ENCODE measurements at places on chromosomes 16 and 17. TPM values are rescaled to one million over a fixed set of nuclear protein-coding genes. Genes with fewer than 3 reads are reported as not detected.
A peak's percentile ranks its signal among the peaks of the same experiment; 100 is the strongest.

- H3K36me3 ChIP-seq: no peaks in the 10 kb centered on the region
- DNase-seq: no peak
- H3K4me1 ChIP-seq: peaks cover 4% of the 10 kb centered on the region
- H3K4me3 ChIP-seq: no peak overlapping the region
- no peaks in the 10 kb centered on the region for H3K27me3 ChIP-seq
- no peak overlapping the region for H3K27ac ChIP-seq
Measured at GRCh38 chr17:14831491-14831890, 433.6 kb downstream of the PMP22 start.

GRCh38 chr17:77148077-77148939 is 7.5 kb downstream of the SEC14L1 start:
- peaks cover 66% of the 10 kb centered on the region for H3K4me1 ChIP-seq
- DNase-seq: no peak
- H3K27ac ChIP-seq: no peak overlapping the region
- H3K36me3 ChIP-seq: peaks cover 67% of the 10 kb centered on the region
- H3K4me3 ChIP-seq: no peak overlapping the region

- no peaks in the 10 kb centered on the region for H3K36me3 ChIP-seq
- no peak overlapping the region for H3K27ac ChIP-seq
- H3K27me3 ChIP-seq: no peaks in the 10 kb centered on the region
- no peak for DNase-seq
- no peak overlapping the region for H3K4me3 ChIP-seq
Measured at GRCh38 chr17:60888812-60889709, 211.4 kb downstream of the BCAS3 start.

DNA sequence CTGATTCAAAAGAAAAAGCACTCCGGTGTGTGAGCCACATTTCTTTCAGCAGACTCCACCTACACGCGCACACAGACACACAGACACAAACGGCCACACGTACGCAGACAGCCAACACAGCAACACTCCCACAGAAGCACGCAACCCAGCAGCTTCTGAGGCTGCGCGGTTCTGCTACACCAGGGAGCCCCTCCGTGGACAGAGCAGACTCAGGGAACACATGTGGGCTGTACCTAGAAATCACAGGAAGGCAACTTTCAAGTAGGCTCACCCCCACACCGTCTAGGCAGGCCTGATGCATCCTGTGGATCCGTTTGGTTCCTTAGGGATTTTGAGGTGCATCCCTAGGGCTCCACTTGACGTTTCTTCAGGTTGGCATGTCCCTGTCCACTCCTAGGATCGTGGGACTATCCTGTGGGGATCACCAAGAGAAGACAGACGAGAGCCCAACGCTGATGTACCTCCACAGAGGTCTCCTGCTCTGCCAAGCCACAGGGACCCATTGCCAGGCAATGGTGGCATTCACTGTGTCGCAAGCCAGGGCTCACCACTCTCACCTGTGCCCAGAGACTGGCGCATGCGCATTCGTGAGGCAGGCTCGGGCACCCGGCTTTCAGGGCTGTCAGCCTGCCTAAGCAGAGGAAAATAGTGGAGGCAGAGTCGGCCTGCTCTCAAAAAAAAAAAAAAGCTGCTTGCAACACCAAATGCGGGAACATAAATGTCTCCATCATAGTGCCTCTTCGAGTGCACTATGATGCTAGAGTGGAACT is 2333.3 kb downstream of the TP53TG3F start:
- H3K27me3 ChIP-seq: no peaks in the 10 kb centered on the region
- no peak for DNase-seq
- no peaks in the 10 kb centered on the region for H3K4me1 ChIP-seq
- H3K4me3 ChIP-seq: no peak overlapping the region
- H3K27ac ChIP-seq: no peak overlapping the region
- H3K36me3 ChIP-seq: no peaks in the 10 kb centered on the region

GRCh38 chr17:16515933-16516332 is 23.9 kb upstream of the LRRC75A start:
- no peak overlapping the region for H3K4me3 ChIP-seq
- H3K36me3 ChIP-seq: no peaks in the 10 kb centered on the region
- H3K4me1 ChIP-seq: peaks cover 15% of the 10 kb centered on the region
- no peak for DNase-seq
- H3K27me3 ChIP-seq: peaks cover 44% of the 10 kb centered on the region

GRCh38 chr17:5864741-5865657 is 205.2 kb upstream of the WSCD1 start:
- no peaks in the 10 kb centered on the region for H3K4me1 ChIP-seq
- H3K36me3 ChIP-seq: no peaks in the 10 kb centered on the region
- H3K27me3 ChIP-seq: peaks cover 10% of the 10 kb centered on the region
- H3K4me3 ChIP-seq: no peak overlapping the region
- no peak overlapping the region for H3K27ac ChIP-seq

GRCh38 chr17:61201211-61201610 is 198.4 kb upstream of the TBX2 start:
- no peak for DNase-seq
- no peak overlapping the region for H3K27ac ChIP-seq
- H3K36me3 ChIP-seq: no peaks in the 10 kb centered on the region
- H3K27me3 ChIP-seq: no peaks in the 10 kb centered on the region

DNA sequence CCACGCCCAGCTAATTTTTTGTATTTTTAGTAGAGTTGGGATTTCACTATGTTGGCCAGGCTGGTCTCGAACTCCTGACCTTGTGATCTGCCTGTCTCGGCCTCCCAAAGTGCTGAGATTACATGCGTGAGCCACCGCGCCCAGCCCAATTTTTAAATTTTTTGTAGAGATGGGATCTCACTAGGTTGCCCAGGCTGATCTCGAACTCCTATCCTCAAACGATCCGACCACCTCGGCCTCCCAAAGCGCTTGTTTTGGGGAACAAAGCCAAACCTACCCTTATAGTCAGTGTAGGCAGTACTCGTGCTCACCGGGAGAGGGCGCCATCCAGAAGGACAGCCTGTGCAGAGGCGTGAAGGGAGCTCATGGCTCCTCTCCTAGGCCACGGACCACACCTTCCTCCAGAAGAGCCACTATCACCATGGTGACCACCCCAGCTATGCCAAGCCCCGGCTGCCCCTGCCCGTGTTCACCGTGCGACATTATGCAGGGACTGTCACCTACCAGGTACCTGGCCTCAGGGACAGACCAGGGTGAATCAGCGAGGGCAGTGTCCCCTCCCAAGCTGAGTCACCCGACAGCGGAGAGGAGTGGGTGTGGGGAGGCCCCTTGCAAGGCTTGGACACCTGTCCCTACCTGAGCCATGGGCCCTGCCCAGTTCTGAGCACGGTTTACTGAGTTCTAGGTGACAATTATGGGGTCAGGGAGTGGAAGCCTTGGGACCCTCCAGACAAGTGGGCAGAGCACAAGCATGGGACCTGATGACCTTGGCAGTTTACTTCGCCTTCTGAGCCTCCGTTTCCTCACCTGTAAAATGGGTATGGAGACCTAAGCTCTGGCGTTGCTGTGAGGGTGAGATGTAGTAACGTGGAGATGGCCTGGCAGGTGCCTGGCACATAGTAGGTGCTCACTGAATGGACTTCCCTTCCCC is 13.7 kb downstream of the MYO15B start:
- no peak overlapping the region for H3K4me3 ChIP-seq
- H3K27ac ChIP-seq: no peak overlapping the region
- no peaks in the 10 kb centered on the region for H3K36me3 ChIP-seq
- DNase-seq: peak; percentile 79
- H3K27me3 ChIP-seq: no peaks in the 10 kb centered on the region
- no peaks in the 10 kb centered on the region for H3K4me1 ChIP-seq

GRCh38 chr17:7346761-7347614 is 5.0 kb upstream of the KCTD11 start:
- no peak overlapping the region for H3K27ac ChIP-seq
- no peaks in the 10 kb centered on the region for H3K27me3 ChIP-seq
- peaks cover 44% of the 10 kb centered on the region for H3K36me3 ChIP-seq
- no peak overlapping the region for H3K4me3 ChIP-seq

DNA sequence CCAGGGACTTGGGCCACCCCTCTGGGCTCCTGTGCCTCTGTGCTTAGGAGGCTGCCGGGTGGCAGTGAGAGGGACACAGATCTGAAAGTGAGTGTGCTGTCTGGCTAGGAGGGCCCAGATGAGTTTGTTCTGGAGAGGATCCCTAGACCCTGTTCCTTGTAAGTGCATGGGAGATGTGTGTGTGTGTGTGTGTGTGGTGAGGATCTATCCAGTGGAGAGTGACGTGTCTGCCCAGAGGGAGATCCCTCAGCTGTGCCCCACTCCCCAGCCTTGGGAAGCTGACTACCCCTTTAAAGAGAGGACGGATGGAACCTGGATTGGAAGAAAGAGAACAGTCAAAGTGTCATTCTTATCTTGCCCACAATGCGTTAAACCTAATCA is 25.5 kb upstream of the CDC42EP4 start:
- no peak overlapping the region for H3K27ac ChIP-seq
- no peaks in the 10 kb centered on the region for H3K27me3 ChIP-seq
- no peak for DNase-seq
- peaks cover 6% of the 10 kb centered on the region for H3K4me1 ChIP-seq
- no peaks in the 10 kb centered on the region for H3K36me3 ChIP-seq

GRCh38 chr16:22962905-22963304 is 148.9 kb downstream of the HS3ST2 start:
- H3K4me3 ChIP-seq: no peak overlapping the region
- no peaks in the 10 kb centered on the region for H3K36me3 ChIP-seq
- no peak overlapping the region for H3K27ac ChIP-seq
- DNase-seq: no peak

DNA sequence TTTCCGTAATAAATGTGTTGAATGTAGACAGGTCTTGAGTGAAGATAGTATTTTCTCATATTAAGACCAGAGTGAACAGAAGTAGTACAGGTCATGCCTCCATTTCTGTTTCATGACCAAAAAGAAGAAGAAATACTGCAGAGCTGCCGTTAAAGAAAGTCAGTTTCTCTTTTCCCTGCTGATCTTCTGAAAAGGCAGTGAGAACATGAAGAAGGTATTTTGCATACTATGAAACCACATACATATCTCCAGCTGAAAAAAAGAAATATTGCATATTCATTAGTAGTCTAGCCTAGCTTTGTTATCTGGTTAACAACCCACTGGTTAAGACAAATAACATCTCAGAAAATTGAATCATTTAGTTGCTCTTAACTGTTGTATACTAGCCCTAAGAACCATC is 138.4 kb downstream of the PHKB start:
- H3K36me3 ChIP-seq: peaks cover 14% of the 10 kb centered on the region
- DNase-seq: no peak
- H3K4me3 ChIP-seq: no peak overlapping the region
- no peak overlapping the region for H3K27ac ChIP-seq

DNA sequence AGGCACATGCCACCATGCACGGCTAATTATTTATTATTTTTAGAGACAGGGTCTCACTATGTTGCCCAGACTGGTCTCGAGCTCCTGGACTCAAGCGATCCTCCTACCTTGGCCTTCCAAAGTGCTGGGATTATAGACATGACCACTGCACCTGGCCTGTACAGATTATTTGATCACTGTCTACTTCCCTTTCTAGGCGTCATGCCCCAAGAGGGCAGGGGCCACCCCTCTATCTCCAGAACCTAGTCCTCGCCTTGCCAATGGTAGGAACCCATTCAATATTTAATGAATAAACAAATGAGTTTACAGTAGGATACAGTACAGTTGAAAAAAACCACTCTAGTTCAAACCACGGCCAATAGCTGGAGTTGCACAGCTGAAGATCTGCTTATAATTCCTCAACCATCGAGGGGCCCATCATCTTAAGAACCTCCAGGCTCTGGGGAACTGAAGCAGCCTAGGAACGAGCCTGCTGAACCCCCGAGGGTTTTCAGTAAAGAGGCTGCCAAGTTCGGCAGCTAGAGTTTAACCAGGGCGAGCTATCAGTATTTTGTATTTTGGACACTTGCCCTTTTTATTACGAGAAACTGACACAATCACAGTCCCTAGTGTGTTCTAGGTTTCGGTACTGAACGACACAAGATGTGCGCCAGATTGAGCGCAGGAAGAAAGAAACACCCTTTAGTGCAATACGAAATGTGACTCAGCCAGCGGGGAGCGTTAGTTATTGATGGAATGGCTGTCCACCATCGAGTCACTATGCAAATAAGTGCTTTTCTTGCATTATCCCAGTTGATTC is 14.6 kb downstream of the ADCY9 start:
- no peaks in the 10 kb centered on the region for H3K27me3 ChIP-seq
- H3K27ac ChIP-seq: no peak overlapping the region
- no peak for DNase-seq
- H3K36me3 ChIP-seq: peaks cover 13% of the 10 kb centered on the region
- no peaks in the 10 kb centered on the region for H3K4me1 ChIP-seq
- H3K4me3 ChIP-seq: no peak overlapping the region

DNA sequence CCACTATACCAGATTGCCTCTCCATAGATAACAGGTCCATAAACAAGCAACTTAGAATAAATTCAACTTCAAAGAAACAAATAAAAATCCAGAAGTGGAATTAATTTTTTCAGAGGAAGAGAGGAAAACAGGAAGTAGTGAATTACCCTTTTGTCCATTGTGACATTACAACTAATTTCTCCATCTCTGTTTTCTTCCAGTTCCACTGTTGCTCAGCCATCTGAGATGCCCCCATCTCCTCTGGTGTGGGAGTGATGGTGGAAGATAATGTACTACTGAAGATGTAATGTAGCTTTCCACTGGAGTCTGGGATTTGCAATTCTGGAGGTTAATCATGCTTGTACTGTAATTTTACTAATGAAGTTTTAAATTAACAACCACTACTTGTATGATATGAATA is 124.6 kb upstream of the TMEM97 start:
- DNase-seq: no peak
- no peak overlapping the region for H3K4me3 ChIP-seq
- H3K27ac ChIP-seq: no peak overlapping the region

The MMP28 gene
- not detected for total RNA-seq

The CTRL gene
- total RNA-seq: 6.7 TPM

The SLC2A4 gene
- total RNA-seq: not detected

The DPEP3 gene
- not detected for total RNA-seq

The IRX3 gene
- total RNA-seq: 0.12 TPM

The ELOB gene
- 318 TPM for total RNA-seq

The HAP1 gene
- total RNA-seq: 0.19 TPM

The GGA3 gene
- 90.2 TPM for total RNA-seq

The PGS1 gene
- 52.2 TPM for total RNA-seq

The TBC1D26 gene
- total RNA-seq: not detected

The MYH3 gene
- total RNA-seq: 4.3 TPM

Data from activated CD8-positive, alpha-beta memory T cell treated with anti-CD3 and anti-CD28 coated beads, Interleukin-2, amount 10 ng/mL, durations not matched to agents 7 days and 5 days (primary cell).